ENCODE measurements at places on chromosomes 6 and 20.

DNA sequence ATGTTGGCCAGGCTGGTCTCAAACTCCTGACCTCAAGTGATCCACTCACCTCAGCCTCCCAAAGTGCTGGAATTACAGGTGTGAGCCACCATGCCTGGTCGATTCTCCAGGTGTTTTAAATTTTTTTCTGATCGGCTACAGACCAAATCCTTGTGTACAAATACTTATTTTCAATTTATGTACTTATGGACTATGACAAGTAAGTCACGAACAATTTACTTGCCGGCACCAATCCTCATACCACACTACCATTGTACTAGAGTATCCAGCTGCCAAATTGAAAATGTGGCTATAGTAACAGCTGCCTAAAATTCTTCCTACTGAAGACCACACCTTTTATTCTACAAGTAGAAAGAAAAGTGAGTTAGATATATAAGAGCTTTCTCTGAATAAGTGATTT lies 26.9 kb downstream of the LIN28B start:
- no peak for DNase-seq

DNA sequence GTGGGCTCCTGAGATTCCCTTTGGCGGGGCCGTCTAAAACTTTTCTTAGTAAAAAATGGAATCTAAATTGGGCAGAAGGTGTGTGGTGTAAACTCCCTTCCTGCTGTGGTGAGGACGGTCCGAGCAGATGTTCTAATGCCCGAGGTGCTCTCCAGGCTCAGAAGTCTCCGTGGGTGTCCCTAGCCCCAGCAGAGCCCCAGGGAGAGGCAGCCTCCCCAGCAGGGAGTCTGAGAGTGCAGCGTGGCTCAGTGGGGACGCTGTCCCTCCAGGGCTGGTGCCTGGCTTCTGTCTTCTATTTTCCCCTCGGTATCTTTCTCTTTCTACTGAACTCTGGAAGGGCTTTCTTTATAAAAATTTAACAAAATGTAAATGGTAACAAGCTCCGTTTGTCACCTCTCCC lies 208.2 kb downstream of the SMOC2 start:
- DNase-seq: no peak

- no peak for DNase-seq
Measured at GRCh38 chr20:6993011-6993410, 225.5 kb downstream of the BMP2 start.

- no peak for DNase-seq
Measured at GRCh38 chr20:22810030-22810429, 225.1 kb upstream of the SSTR4 start.

DNA sequence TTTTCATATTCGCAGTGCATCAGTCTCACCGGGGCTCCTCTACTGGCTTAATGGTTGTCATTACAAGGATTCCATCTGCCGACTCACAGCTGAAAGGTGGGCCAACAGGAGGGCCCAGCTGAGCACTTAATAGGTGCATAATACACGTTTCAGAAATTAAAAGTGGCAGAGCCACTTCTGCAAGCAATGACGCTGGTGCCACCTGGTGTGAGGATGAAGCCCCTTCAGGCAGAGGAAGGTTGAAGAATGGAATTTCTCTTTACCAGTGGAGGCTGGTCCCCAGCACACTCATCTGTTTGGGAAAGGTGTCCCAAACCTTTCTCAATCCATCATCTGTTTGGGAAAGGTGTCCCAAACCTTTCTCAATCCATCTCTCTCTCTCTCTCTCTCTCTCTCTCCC lies 8.2 kb upstream of the STMND1 start:
- peak; percentile 5 for DNase-seq

DNA sequence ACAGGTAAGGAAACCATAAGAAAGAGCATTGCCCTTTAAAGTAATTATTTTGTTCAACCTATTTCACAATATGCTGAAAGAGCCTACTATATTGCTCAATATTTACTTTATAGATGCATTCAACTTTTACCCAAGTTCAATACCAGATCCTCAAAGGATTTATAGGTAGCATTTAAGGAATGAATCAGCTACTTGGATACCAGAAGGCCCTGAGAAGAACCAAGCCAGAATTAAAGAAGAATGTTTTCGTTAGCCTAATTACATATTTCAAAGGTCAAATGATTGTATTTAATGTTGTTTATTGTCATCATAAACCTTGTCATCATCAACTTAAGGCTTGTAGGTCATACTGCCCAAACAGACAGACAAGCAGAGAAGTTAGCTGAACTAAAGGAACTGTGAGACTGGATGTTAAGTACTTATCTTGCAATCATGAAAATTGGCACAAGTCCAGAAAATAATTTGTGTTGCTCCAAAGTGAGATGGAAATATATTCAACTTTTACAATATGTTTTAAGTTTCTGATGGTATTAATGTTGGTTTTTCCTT lies 636.7 kb downstream of the RFPL4B start:
- no peak for DNase-seq

- no peak for DNase-seq
Measured at GRCh38 chr20:47843886-47844567, 58.7 kb upstream of the SULF2 start.

DNA sequence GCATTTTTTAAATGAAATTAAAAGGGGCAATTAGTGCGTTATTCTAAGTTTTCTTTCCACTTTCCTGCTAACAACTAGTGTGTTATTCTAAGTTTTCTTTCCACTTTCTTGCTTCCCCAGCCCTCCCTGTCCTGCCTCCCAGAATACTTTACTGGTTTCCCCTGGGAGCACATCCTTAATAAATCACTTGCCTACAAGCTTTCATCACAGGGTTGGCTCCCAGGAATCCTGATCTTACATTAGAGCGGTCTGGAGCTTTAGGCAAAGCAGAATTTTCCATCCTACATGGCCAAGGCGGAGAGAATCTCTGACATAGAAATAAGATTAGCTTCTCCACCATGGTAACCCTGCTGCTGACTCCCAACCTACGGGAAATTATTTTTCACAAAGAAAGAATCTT lies 150.4 kb downstream of the BFSP1 start:
- DNase-seq: no peak

- no peak for DNase-seq
Measured at GRCh38 chr20:63475209-63475608, 2.8 kb upstream of the KCNQ2 start.

DNA sequence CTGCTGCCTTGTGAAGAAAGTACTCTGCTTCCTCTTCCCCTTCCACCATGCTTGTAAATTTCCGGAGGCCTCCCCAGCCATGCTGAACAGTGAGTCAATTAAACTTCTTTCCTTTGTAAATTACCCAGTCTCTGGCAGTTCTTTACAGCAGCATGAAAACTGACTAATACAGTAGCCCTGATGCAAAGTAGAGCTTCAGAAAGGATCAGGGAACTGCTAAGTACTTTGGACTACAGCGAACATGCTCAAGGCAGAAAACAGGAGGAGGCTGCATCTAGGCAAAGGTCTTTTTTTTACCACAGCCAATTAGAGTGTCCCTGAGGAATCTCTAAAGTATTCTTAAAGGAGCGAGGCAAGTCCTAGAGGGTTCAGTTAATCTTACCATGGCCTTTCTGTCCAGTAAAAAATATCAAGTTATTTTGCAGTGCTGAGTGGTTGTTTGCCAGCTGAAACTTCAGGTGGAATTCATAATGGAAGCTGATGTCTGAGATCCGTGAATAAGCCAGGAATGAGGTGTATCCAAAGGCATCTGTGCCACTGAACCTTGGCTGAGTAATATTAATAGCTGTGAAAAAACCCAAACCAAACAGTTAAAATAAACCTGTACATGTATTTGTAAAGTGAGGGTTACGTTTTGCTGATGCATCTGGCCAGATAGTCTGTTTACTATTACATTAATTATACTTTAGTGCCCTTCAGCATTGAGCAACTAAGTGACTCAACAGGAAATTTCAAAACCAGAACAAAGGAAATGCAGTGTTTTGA lies 170.4 kb downstream of the PHF3 start:
- DNase-seq: no peak

- peak; percentile 77 for DNase-seq
Measured at GRCh38 chr20:31833130-31833930, 12.1 kb downstream of the FOXS1 start.
